Frontal cortex (tissue), 4 donors: ENCODE measurements at places on chromosomes 1 and 21. TPM values are rescaled to one million over a fixed set of nuclear protein-coding genes. Genes with fewer than 3 reads are reported as not detected.

NUF2 gene
- total RNA-seq = 3.3 TPM

- no peak for DNase-seq
These were observed 5.9 kb downstream of the ZNF644 start for GRCh38 chr1:91015794-91016550.

- no peak for DNase-seq
These were observed 3.0 kb upstream of the TSPAN1 start for GRCh38 chr1:46171871-46172270.

- no peak for DNase-seq
These were observed 24.3 kb upstream of the IFNAR2 start for GRCh38 chr21:33205476-33205875.
